ENCODE measurements at places on chromosomes 7 and 10. TPM values are rescaled to one million over a fixed set of nuclear protein-coding genes. Genes with fewer than 3 reads are reported as not detected.

DNA sequence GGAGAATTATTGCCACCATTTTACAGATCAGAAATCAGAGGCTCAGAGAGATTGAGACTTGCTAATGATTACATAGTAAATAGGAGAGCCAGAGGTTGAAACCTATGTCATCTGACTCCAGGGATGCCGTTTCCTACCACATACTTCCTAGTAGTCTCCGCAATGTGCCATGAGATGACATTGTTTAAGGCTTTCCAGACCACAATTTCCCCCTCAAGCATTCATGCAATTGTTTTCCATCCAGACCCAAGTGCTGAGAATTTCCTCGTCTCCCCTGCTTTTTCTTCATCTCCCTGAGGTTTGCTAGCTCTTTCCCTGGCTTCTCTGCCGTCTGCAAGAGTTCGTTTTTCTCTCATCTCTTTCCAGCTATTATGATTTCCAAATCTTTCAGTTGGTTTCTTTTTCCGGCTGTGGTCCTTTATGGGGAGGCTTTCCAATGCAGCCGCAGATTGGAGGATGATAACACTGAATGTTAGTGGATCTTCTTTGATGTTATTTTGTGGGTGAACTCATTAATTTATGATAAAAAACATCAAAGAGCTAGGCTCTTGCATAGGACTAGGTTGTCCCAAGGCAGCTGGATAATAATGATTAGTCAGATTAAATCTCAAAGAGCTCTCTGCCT is 6.9 kb upstream of the GOLGA7B start:
- H3K4me1 ChIP-seq, result no peaks in the 10 kb centered on the region
- no peak overlapping the region for H3K4me3 ChIP-seq
- H3K27ac ChIP-seq, result no peak overlapping the region
- no peaks in the 10 kb centered on the region for H3K36me3 ChIP-seq
- no peaks in the 10 kb centered on the region for H3K27me3 ChIP-seq

GRCh38 chr7:19111474-19112273 is 5.8 kb downstream of the TWIST1 start:
- H3K4me1 ChIP-seq, result peaks cover 1% of the 10 kb centered on the region
- H3K27ac ChIP-seq, result no peak overlapping the region
- H3K27me3 ChIP-seq, result no peaks in the 10 kb centered on the region
- DNase-seq, result no peak
- peak overlapping the region; percentile 23 for H3K4me3 ChIP-seq

NAMPT gene
- polyA plus RNA-seq, result 39.5 TPM

DGKI gene
- 0.30 TPM for polyA plus RNA-seq

Measured in ovary (tissue), 10 donors.